Stimulated activated naive CD4-positive, alpha-beta T cell (primary cell): ENCODE measurements at places on chromosomes 5 and 9.
A peak's percentile ranks its signal among the peaks of the same experiment; 100 is the strongest.

DNA sequence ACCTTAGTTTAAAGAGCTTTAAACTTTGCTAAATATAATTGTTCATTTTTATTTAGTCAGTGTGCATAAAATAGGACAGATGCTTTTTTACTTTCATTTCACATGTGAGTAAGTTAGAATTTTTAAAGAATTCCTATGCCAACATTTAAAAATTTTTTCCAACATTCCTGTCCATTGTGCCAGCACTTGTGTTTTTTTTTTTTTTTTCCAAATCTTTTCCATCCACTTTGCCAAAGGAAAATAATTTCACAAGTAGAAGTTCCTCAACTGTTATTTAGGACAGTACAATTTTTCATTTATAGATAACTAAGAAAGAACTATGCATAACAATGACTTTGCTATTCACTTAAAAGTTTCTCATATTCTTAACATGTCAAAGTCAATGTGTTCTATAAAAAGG is 189.5 kb downstream of the ADAMTS6 start:
- no peak for DNase-seq

DNA sequence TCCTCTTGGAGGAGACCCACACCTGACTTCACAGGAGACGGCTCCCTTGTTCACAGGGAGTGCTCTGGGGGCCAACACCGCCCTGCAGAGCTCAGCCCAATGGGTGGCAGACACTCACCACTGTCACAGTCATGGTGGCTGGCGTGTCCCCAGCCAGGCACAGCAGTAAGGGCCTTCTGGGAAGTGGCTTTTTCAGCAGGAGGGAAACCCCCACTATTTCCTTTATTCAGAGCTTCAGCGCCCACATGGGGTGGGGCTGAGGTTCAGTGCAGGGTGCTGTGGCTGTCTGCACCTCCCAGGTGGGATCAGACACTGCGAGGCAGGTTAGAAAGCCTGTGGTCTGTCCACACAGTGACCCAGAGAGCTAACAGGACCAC is 3.6 kb upstream of the SNAPC4 start:
- DNase-seq, result peak; percentile 65

DNA sequence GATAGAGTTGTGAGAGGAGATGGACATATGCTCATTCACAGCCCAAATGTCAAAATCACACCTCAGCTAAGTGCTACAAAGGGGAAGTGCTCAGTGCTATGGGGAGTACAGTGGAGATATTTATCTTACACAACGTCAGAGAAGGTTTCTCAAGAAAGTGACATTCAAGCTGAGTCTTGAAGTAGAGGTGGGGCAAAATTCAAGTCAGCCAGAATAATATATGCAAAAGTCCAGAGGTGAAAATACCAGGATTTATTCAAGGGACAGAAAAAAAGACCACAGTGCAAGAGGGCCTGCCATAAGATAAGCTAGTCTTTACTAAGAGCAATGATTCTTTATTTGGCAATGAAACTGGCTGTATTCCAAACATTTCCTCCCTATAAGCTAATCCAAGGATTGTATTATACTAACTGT is 327.8 kb upstream of the PIK3R1 start:
- no peak for DNase-seq

- no peak for DNase-seq
Observed at GRCh38 chr5:138083702-138084101, at the start of gene WNT8A. TSS of gene WNT8A (plus strand) at chr5:138084033. CDS start at chr5:138084128, 95 bp downstream.

DNA sequence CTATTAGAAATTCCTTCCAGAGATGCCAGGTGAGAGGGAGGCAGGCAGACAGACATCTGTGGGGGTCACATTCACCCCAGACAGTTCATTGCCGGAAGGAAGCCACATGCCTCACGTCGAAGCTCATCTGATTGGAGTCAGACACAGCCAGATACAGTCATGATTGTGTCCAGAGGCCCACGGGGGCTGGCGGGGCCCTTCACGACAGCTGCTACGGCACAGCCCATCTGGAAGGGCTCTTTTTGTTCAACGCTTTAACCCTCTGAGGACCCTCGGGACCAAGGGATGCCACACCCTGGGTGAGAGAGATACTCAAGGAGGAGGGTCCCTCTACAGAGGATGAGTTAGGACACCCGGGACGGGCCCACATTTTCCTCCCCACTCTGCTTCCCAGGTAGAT is 31.9 kb upstream of the GABRP start:
- DNase-seq, result no peak

GRCh38 chr9:15606643-15607472 is 54.0 kb downstream of the CCDC171 start:
- DNase-seq, result no peak

DNA sequence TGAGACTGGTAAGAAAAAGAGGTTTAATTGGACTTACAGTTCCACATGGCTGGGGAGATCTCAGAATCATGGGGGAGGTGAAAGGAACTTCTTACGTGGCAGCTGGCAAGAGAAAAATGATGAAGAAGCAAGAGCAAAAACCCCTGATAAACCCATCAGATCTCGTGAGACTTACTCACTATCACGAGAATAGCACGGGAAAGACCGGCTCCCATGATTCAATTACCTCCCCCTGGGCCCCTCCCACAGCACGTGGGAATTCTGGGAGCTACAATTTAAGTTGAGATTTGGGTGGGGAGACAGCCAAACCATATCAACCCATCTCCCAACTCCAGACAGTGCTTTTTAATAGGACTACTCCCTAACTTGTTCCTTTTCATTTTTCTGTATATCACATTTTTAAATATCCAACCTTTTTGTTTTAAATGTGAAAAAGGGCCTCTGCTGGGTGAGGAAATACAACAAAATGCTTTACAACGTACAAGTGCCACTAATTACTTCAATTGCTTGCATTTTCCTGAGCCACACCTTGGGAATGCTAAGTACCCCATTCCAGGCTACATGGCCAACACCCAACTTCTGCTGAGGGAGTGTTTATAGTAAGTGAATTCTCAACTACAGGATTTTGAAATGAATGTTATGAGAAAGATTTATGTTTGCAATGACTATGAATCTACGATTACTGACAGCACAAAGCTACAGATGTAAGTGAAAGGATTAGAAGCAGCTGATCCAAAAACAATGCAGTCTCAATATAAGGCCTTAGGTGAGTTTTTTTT is 294.1 kb upstream of the CD180 start:
- DNase-seq, result no peak
